ENCODE measurements at places on chromosomes 2 and 18.

DNA sequence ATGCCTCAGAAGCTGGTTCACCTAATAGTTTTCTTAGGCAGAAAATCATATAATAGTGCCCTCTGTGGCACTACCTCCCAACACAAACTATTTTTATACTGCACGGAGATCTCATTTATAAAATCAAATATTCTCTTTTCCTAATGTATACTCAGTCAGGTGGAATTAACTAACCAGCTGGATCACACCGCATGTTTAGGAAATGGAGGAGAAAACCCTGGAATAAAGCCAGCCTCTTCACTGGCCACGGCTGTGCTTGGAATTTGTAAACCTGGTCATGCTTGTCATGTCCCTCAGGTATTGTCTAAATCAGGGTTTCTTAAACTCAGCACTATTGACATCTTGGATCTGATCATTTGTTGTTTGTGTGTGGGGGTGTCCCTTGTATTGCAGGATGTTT is 85.6 kb downstream of the DOCK10 start:
- no peak for DNase-seq

DNA sequence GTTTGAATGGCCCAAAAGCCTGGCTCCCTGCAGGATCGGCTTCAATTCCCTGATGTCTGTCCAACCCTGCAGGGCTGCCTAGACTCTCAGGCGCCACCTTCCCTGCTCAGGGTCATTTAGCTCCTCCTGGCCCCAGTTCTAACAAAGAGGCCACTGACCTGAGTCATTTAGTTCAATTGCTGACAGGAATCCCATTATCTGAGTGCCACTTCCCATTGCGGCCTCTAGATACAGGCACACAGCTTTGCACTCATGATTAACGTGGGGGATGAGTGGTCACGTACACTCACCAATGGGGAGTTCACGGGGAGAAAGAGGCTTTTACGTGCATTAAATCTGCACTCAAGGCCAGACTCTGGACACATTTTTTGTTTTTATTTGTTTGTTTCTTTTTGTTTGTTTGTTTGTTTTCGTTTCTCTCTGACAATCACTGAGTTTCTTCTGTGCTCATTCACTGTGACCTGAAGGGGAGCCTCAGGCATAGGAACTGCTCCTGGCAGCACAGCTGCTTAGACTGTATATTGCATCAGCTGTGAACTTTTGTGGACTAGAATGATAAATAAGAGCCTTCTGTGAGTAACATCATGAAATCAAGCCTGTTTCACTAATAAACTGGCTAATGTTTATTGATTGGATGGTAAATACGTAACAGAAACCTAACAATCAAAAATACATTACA is 118.9 kb upstream of the CTNNA2 start:
- no peak for DNase-seq

DNA sequence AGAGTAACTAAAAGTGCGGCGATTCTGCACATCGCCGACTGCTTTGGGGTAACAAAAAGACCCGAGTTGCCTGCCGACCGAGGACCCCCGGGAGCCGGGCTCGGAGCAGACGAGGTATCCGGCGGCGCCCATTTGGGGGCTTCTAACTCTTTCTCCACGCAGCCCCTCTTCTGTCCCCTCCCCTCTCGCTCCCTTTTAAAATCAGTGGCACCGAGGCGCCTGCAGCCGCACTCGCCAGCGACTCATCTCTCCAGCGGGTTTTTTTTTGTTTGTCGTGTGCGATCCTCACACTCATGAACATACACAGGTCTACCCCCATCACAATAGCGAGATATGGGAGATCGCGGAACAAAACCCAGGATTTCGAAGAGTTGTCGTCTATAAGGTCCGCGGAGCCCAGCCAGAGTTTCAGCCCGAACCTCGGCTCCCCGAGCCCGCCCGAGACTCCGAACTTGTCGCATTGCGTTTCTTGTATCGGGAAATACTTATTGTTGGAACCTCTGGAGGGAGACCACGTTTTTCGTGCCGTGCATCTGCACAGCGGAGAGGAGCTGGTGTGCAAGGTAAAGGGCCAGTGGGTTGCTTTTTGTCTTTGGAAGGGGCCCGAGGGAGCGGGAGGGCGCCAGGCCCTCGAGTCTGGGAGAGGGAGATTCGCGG is 1.4 kb downstream of the TRIB2 start:
- peak; percentile 2 for DNase-seq

DNA sequence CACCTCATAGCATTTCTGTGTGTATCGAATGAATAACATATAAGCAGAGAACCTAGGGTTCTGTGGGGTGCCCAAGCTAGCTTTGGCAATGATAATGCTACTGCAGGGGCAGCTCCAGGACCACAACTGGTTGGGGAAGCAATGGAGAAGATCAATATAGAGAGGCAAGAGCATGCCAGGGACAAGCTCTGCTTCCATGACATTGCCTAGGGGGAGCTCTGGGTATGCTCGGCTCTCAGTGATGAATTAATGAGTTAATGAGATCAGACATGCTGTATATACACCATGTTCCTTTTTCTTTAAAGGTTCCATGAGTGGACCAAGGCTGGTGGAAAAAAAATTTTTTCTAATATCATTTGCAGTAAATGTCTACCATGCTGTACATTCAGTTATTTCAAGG is 618.4 kb downstream of the BCL11A start:
- no peak for DNase-seq

DNA sequence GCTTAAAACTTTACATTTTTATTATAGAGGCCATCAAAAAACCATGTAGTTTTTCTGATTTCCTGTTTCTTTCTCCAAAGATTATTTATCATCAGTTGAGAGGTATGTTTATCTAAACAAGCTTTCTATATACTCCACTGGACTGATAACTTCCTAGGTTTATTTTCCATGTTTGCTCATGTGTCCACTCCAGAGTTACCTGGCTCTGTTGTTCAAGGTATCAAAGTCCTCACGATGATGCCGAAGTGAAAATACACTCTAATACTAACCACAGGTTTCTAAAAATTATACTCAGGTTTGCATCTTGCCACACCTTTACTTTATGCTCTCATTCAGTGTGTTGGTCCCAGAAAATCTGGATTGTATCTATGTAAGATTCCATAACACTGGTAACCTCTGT is 287.9 kb upstream of the GULP1 start:
- DNase-seq = no peak

GRCh38 chr2:59956981-59957380 is 596.5 kb downstream of the BCL11A start:
- no peak for DNase-seq

DNA sequence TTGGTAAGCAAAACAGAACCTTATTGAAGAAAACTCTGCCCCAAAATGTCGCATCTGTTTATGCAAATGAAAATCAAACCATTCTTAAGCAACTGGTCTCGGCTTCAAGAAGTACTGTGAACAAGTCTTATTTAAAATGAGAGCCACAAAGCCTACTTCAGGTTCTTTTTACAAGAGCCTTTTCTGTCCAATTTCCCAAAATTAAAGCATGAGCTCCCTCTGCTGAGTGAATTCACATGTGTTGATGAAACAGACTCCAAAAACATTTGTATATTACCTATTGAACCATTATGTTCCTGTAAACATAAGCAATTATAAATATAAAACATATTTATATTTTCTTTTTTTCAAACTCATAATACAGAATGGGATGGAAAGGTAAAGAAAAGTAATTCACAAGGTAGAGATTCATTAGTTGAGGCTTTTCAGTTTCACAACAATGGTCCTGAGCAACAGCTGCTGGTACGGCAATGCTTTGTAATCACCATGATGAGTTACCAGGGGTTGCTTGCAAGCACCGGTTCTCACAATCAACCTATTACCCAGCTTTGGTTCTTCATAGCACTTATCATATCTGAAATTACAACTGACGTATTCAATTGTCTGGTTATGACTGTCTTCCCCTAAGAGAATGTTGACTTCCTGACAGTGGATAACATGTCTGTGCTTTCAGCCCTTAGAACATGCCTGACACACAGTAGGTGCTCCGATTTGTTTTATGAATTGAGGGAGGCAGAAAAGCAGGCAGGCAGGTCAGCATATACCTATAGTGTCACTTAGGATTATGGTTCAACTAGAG is 108.4 kb upstream of the BZW1 start:
- DNase-seq = no peak

DNA sequence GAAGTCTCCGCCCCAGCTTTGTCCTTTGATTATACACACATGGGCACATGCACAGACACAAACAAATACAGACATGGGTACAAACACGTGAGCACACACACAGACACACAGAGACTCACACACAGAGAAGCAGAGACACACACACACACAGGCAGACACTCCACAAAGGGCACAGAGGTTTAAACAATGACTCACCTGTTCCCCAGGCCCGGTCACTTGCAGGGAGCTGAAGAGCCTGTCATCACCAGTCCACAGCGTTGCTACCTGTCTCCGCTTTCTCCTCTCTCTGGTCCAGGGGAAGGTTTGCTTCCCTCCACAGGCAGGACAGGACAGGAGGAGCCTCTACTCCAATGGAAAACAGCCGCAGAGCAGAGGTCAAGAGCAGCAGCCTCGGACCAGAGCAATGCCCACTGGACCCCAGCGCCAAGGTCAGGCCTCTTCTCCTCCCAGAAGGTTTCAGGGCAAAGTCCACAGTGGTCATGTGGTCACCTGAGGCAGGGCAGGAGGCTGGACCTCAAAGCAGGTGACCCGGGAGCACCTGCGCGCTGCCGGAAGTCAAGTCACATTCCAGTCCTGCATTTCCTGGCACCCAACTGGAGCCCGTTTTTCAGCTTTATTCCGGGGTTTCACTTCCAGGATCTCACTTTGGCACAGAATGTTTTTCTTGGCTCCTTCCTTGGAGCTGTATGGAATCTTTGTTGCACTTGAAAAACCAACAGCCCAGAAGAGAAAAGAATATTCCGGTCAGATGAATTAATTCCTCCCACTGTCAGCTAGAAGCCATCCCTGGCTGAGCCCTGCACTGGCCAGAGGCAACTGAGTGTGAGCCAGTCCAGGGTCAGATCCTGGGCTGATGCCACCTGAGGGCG is at the start of gene RAB17:
Gene RAB17, minus strand, starts transcription at position 463 of the 869 bp plus-strand sequence. CDS start 4,580 bp downstream, outside the sequence.
- no peak for DNase-seq

DNA sequence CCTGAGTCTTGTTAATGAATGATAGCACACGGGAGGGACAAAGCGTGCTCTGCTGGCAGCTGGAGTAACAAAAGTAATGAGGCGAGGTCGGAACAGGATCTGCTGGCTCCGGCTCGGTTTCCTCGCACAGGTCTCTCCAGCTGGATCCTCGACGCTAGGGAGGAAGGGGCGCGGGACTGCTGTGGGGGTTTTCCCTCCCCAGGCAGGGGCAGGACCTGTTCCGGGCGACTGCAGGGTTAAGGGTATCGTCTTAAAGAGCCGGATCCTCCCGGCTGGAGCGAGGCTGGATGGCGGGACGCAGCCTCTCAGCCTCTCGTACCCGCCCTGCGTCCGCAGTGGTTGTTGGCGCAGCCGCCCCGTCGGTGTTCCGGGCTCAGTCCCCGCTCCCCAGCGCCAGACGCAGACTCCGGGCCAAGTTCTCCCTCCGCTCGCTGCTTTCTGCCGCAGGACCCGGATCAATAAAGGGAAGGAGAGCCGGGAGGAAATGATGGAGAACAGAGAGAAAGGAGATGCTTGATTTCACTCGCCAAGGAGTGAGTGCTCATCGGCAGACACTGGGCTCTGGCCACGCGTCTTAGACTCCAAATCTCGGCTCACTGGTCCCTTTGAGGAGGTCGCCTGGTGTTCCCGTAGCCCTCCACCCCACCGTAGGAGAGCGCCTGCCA is 1.1 kb upstream of the LIPG start:
- DNase-seq = no peak

DNA sequence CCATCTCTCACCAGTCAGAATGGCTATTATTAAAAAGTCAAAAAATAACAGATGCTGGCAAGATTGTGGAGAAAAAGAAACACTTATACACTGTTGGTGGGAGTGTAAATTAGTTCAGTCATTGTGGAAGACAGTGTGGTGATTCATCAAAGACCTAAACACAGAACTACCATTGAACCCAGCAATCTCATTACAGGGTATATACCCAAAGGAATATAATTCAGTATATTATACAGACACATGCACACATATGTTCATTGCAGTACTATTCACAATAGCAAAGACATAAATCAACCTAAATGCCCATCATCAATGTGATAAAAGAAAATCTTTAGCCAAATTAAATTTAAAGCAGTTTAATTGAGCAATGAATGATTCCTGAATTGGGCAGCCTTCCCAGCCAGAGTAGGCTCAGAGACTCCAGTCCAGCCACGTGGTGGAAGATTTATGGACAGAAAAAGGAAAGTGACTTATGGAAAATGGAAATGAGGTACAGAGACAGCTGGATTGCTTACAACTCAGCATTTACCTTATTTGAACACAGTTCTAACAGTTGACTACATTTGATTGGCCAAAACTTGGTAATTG is 377.1 kb upstream of the SLC39A10 start:
- DNase-seq = no peak
